ENCODE measurements at places on chromosomes 4 and X. TPM values are rescaled to one million over a fixed set of nuclear protein-coding genes. Genes with fewer than 3 reads are reported as not detected.

The IQCM gene
- total RNA-seq, result not detected

The PAK3 gene
- 32.0 TPM for total RNA-seq

DNA sequence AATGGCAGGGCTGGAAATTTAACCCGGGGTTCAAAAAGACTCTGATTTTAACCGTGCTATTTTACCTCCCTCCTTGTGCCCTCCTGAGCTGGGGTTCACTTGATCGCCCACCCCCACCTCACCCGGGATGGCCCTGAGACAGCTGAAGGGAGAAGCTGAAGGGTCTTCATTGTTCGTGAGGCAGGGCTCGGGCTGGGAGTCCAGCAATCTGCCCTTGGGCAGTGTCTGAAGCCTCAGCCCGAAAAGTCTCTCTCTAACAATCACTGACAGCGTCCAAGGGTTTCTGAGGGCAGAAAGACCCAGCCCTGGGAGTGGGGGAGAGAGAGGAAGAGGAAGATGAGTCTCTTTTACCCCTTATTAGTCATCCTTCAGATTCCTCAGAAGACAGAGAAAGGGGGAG is 39.4 kb upstream of the PHOX2B start:
- DNase-seq, result no peak

GRCh38 chrX:1751781-1752180 is 136.9 kb downstream of the ASMT start:
- no peak for DNase-seq

GRCh38 chr4:185921583-185922555 is 109.9 kb upstream of the SORBS2 start:
- DNase-seq, result no peak

GRCh38 chrX:153875391-153876111 is 10.4 kb downstream of the L1CAM start:
- peak; percentile 85 for DNase-seq

GRCh38 chr4:152836936-152837335 is 57.2 kb downstream of the ARFIP1 start:
- no peak for DNase-seq

- DNase-seq, result peak; percentile 58
These were observed 84.5 kb downstream of the CT47B1 start for GRCh38 chrX:120791013-120791643.
